ENCODE measurements at places on chromosomes 7 and 10. TPM values are rescaled to one million over a fixed set of nuclear protein-coding genes. Genes with fewer than 3 reads are reported as not detected.

The CLDN3 gene
- total RNA-seq, result 1.4 TPM

The GRM8 gene
- total RNA-seq, result 0.09 TPM

The ZNF488 gene
- total RNA-seq, result under 0.01 TPM

The CYP26C1 gene
- total RNA-seq, result 1.9 TPM

The SMKR1 gene
- 0.09 TPM for total RNA-seq

The ZPBP gene
- total RNA-seq, result not detected

The SFRP5 gene
- total RNA-seq, result not detected
